ENCODE measurements at places on chromosomes 7 and 10.

DNA sequence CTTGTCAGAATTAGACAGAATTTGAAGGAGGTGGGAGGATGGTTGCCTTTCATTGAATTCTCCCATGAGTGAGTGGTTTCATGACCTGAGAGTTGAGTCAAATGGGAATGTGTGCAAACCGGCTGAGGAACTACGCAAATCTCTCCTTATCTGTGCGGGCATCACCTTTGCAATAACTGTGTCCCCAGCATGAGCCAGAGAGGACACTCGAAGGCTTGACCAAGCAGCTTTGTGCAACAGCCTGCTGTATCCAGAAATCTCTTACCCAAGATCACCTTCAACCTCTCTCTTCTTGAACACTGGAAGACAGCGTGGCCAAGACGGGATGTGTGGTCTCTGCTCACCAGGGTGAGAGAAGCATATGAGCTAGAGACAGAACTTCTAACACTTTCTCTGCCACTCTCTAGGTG lies 93.8 kb upstream of the IKZF1 start:
- DNase-seq: no peak

GRCh38 chr10:79424221-79425073 lies 21.0 kb downstream of the ZCCHC24 start:
- DNase-seq: peak; percentile 47

DNA sequence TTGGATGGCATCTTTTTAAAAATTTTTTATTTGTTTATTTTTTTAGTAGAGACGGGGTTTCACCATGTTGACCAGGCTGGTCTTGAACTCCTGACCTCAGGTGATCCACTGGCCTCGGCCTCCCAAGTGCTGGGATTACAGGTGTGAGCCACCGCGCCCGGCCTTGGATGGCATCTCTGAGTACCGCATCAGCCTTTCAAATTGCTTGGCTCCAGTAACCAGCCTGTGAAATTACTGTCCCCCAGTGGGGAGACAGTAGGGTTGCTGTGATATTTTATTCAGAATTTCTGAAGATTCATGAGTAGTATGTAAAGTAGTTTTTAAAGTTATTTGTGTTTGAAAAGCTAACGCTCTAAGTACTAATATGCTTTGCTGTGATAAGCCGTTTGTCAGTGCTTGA lies 1.2 kb downstream of the NUB1 start:
- DNase-seq: no peak

GRCh38 chr10:112393341-112393740 lies 19.4 kb downstream of the ACSL5 start:
- no peak for DNase-seq

GRCh38 chr10:102401735-102402511 lies 6.4 kb downstream of the NFKB2 start:
- DNase-seq: no peak

GRCh38 chr7:151426904-151427704 lies 12.8 kb downstream of the CRYGN start:
- DNase-seq: no peak

DNA sequence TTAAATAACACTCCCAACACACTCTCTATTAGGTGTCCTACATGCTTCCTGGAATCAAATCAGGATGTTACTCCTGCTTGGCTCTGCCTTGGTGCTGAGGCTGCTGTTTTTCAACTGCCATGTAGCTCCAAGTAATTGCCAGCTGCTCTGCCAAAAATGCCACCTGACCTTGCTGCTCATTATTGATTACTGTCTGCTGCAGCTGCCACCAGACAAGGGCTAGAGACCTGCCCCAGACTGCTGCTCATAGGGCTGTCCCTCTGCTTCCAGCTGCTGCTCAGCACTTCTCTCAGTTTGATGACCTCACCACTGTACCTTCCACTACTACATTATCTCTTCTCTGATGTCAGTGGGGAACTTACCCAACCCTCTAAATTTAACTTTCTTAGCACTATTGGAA lies 102.5 kb downstream of the PCLO start:
- DNase-seq: no peak

DNA sequence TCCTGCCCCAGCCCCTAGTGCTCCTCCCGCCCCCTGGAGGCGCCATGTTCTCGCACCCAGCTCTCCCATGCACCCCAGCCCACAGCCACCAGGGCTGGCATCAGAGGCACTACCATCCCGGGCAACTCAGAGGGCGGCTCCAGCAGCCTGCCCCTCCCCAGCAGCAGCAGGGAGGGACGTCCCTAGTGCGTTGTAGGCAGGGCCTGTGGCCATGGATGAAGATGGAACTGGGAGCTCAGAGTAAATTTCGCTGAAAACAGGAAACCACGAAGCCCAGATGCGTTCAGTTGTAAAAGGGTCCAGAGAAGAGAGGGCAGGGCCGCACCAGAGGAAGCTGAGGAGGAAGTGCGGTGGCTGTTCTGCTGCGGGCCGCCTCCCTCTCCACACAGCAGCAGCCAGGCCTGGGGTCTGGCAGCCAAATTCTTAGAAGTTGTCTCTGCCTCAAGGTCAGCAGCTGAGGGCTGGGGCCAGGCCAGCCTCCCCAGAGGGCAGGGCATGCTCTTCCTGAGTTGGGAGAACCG lies 24.6 kb downstream of the VSIR start:
- peak; percentile 76 for DNase-seq

- DNase-seq: no peak
These were observed 6.4 kb upstream of the FIGNL1 start for GRCh38 chr7:50456371-50457123.

DNA sequence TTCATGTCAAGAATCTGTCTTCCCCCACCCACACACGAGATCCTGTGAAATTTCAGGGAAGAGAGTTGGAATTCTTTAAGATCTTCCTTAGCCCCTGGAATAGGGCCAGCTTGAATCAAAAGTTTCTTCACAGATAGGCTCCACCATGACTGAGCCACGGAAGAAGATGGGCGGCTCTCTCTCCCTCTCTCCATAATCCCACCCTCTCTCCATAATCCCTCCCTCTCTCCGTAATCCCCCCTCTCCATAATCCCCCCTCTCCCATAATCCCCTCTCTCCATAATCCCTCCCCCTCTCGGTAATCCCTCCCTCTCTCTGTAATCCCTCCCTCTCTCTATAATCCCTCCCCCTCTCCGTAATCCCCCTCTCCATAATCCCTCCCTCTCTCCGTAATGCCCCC lies 20.4 kb downstream of the SHH start:
- peak; percentile 3 for DNase-seq

GRCh38 chr10:79353000-79353406 lies 5.7 kb downstream of the PPIF start:
- no peak for DNase-seq

DNA sequence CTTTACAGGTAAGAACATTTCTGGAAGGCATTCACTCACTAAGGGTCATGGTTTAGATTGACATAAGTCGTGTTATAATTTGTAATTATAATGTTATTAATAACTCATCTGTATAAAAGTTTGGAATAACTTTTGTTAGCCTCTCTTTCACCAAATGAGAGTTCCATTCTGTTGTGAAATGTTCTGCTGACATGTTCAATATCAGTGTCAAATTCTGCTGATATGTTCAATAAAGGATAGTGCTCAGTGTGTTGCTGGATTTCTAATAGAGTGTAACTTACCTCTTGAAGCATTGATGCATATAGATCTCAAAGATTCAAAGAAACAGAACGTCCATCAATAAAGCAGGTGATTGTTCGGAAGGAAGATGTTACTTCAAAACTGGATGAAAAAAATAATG lies 30.6 kb downstream of the ANLN start:
- DNase-seq: no peak

- DNase-seq: peak; percentile 70
These were observed 61.7 kb downstream of the PWWP2B start for GRCh38 chr10:132458586-132459300.

DNA sequence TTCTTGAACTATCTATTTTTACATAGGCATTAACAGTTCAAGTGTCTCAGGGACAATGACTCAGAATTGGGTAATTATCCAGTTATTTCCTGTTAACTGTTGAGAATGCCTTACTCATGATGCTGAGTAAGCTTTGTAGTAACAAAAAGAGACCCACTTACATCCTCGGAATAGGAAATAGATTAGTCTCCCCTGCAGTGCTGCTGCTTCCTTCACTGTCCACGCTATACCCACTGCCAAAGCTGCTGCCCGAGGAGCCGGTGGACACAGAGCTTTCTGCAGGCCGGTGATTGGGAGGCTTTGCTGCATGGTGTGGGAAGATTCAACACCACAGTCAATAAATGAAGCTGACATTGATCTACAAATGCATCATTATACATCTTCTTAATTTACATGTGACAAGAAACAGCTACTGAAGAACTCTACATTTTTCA lies 357.1 kb downstream of the PCLO start:
- no peak for DNase-seq

GRCh38 chr7:98341106-98341505 lies 59.6 kb downstream of the BRI3 start:
- no peak for DNase-seq

- no peak for DNase-seq
These were observed 178.0 kb downstream of the CELF2 start for GRCh38 chr10:11195623-11196022.
